ENCODE measurements at places on chromosomes 13 and 19. TPM values are rescaled to one million over a fixed set of nuclear protein-coding genes. Genes with fewer than 3 reads are reported as not detected.

ZNF675 gene
- total RNA-seq = 6.3 TPM

URAD gene
- not detected for total RNA-seq

MYH14 gene
- not detected for total RNA-seq

BRD4 gene
- total RNA-seq = 19.2 TPM

CD37 gene
- not detected for total RNA-seq

MEF2B gene
- total RNA-seq = not detected

ZNF492 gene
- total RNA-seq = 0.25 TPM

SPRY2 gene
- 20.7 TPM for total RNA-seq

TTC9B gene
- not detected for total RNA-seq

ZNF790 gene
- 5.0 TPM for total RNA-seq

PRR22 gene
- 0.22 TPM for total RNA-seq

RNF113B gene
- not detected for total RNA-seq

NLRP7 gene
- total RNA-seq = 0.22 TPM

CBARP gene
- 4.6 TPM for total RNA-seq

ZNF792 gene
- 3.0 TPM for total RNA-seq

Data from uterine smooth muscle cell (primary cell).